Karpas-422 (cell line): ENCODE measurements at places on chromosomes 1 and 21.

- no peaks in the 10 kb centered on the region for H3K27me3 ChIP-seq
- H3K27ac ChIP-seq = no peak overlapping the region
- no peak for DNase-seq
- no peak overlapping the region for H3K4me3 ChIP-seq
- no peaks in the 10 kb centered on the region for H3K4me1 ChIP-seq
- no peaks in the 10 kb centered on the region for H3K36me3 ChIP-seq
Observed at GRCh38 chr1:204257446-204257845, 43.7 kb upstream of the GOLT1A start.

GRCh38 chr1:27832762-27833161, 2.2 kb downstream of the PPP1R8 start:
- peaks cover 36% of the 10 kb centered on the region; the same call in 1 of the 2 replicates for H3K36me3 ChIP-seq
- H3K4me3 ChIP-seq = peak overlapping the region; percentile 81
- no peak for DNase-seq
- H3K4me1 ChIP-seq = peaks cover 23% of the 10 kb centered on the region

DNA sequence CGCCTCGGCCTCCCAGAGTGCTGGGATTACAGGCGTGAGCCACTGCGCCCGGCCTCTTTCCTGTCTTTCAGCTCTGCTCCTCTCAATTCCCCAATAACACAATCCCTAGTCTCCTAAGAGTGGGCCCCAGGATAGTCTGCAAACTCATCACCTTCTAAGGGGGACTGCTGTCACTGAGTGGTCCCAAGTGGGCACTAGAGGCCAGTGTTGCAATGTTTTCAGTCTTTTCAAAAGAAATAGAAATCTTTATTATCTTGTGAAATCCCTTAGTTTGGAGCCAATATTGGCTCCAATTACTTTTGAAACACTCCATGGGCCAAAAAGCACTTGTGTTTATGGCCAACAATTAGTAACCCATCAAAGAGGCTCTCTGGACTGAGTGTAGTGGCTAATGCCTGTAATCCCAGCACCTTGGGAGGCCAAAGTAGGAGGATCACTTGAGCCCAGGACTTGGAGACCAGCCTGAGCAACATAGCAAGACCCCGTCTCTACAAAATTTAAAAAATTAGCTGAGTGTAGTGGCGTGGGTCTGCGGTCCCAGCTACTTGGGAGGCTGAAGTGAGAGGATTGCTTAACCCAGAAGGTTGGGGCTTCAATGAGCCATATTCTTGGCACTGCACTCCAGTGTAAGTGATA, 28.6 kb upstream of the ZNF697 start:
- peaks cover 20% of the 10 kb centered on the region for H3K4me1 ChIP-seq
- H3K27ac ChIP-seq = no peak overlapping the region
- H3K4me3 ChIP-seq = no peak overlapping the region

GRCh38 chr1:116314305-116314919, 58.6 kb upstream of the ATP1A1 start:
- no peak overlapping the region for H3K27ac ChIP-seq
- no peaks in the 10 kb centered on the region for H3K27me3 ChIP-seq
- H3K4me3 ChIP-seq = no peak overlapping the region
- DNase-seq = no peak

GRCh38 chr1:198253259-198253658, 96.5 kb downstream of the NEK7 start:
- no peaks in the 10 kb centered on the region for H3K36me3 ChIP-seq
- peaks cover 19% of the 10 kb centered on the region for H3K4me1 ChIP-seq
- no peak overlapping the region for H3K4me3 ChIP-seq
- DNase-seq = no peak

- no peaks in the 10 kb centered on the region for H3K27me3 ChIP-seq
- no peak for DNase-seq
- no peak overlapping the region for H3K27ac ChIP-seq
- H3K4me1 ChIP-seq = peaks cover 7% of the 10 kb centered on the region
Observed at GRCh38 chr1:226832613-226833012, 37.8 kb upstream of the PSEN2 start.

DNA sequence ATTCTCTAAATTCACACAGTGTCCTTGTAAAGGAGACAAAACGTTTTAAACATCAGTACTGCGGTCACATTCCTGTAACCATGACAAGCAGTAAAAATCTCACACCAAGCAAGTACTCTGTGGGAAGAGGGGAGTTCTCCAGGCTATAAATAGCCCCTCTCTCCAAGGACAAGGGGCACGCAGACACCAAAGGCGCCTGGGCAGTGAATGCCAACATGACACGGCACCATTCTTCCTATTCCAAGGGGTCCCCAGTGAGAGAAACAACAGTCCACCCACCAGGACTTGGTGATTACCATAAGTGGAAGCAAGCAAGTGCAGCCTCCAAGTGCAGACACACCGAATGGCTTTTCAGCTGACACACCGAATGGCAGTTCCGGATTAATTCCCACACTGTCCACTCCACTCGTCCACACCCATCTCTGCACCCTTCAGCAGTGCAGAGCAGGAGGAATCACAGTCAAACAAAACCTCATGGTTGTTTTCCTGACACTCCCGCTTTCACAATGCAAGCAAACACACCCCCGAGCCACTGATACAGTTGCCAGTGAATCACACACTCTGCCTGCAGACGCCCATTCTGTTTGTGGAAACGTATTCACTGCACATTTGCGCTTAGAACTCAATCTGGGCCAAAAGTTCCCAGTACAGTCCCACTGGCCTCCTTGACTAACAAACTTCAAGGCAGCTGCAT, 1.8 kb downstream of the PTTG1IP start:
- no peaks in the 10 kb centered on the region for H3K36me3 ChIP-seq
- DNase-seq = no peak
- H3K27ac ChIP-seq = no peak overlapping the region
- H3K4me1 ChIP-seq = peaks cover 47% of the 10 kb centered on the region
- H3K4me3 ChIP-seq = peak overlapping the region; percentile 93
- no peaks in the 10 kb centered on the region for H3K27me3 ChIP-seq

- no peak overlapping the region for H3K4me3 ChIP-seq
- DNase-seq = no peak
- no peaks in the 10 kb centered on the region for H3K27me3 ChIP-seq
- H3K4me1 ChIP-seq = no peaks in the 10 kb centered on the region
Observed at GRCh38 chr1:184272175-184272866, 114.5 kb upstream of the C1orf21 start.

- H3K27me3 ChIP-seq = no peaks in the 10 kb centered on the region
- no peak overlapping the region for H3K27ac ChIP-seq
- H3K4me1 ChIP-seq = no peaks in the 10 kb centered on the region
- H3K36me3 ChIP-seq = no peaks in the 10 kb centered on the region
- H3K4me3 ChIP-seq = no peak overlapping the region
- no peak for DNase-seq
Observed at GRCh38 chr21:38286739-38287471, 30.1 kb downstream of the KCNJ15 start.

GRCh38 chr1:24319962-24320361, 805 bp downstream of the GRHL3 start:
- H3K4me3 ChIP-seq = no peak overlapping the region
- no peak overlapping the region for H3K27ac ChIP-seq
- H3K27me3 ChIP-seq = 0 out of 2 replicates have a peak, but pooled peaks cover 6% of the 10 kb centered on the region
- DNase-seq = no peak
- no peaks in the 10 kb centered on the region for H3K36me3 ChIP-seq

- H3K4me3 ChIP-seq = no peak overlapping the region
- H3K27me3 ChIP-seq = no peaks in the 10 kb centered on the region; the same call in 1 of the 2 replicates
- no peaks in the 10 kb centered on the region for H3K36me3 ChIP-seq
- H3K27ac ChIP-seq = no peak overlapping the region
Observed at GRCh38 chr1:205325334-205325884, 3.9 kb upstream of the NUAK2 start.

- H3K36me3 ChIP-seq = peaks cover 12% of the 10 kb centered on the region; the same call in 1 of the 2 replicates
- no peaks in the 10 kb centered on the region for H3K27me3 ChIP-seq
- no peak for DNase-seq
- H3K4me3 ChIP-seq = no peak overlapping the region
Observed at GRCh38 chr1:63630666-63631065, 37.5 kb downstream of the PGM1 start.

GRCh38 chr1:183303901-183304300, 114.3 kb downstream of the NMNAT2 start:
- H3K27ac ChIP-seq = no peak overlapping the region
- no peak overlapping the region for H3K4me3 ChIP-seq
- H3K27me3 ChIP-seq = no peaks in the 10 kb centered on the region
- DNase-seq = no peak
- no peaks in the 10 kb centered on the region for H3K4me1 ChIP-seq

GRCh38 chr1:116474921-116475849, 95.6 kb downstream of the CD58 start:
- no peaks in the 10 kb centered on the region for H3K27me3 ChIP-seq
- H3K4me3 ChIP-seq = peak overlapping the region; percentile 57
- peak overlapping the region; percentile 97 for H3K27ac ChIP-seq

GRCh38 chr1:77413541-77414335, 131.9 kb downstream of the AK5 start:
- H3K36me3 ChIP-seq = no peaks in the 10 kb centered on the region
- H3K27ac ChIP-seq = peak overlapping the region; percentile 65
- DNase-seq = peak; percentile 85
- peaks cover 5% of the 10 kb centered on the region for H3K27me3 ChIP-seq

DNA sequence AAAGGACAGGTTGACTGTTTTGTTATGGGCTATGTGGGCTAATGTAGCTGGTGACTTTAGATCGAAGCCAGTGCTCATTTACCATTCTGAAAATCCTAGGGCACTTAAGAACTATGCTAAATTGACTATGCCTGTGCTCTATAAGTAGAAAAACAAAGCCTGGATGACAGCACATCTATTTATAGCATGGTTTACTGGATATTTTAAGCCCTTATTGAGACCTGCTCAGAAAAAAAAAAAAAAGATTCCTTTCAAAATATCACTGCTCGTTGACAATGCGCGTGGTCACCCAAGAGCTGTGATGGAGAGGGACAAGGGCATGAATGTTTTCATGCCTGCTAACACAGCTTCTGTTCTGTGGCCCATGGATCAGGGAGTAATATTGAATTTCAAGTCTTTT, 48.1 kb downstream of the CAMSAP2 start:
- H3K27ac ChIP-seq = no peak overlapping the region
- DNase-seq = no peak
- no peaks in the 10 kb centered on the region for H3K27me3 ChIP-seq
- peaks cover 85% of the 10 kb centered on the region for H3K36me3 ChIP-seq
- no peak overlapping the region for H3K4me3 ChIP-seq

DNA sequence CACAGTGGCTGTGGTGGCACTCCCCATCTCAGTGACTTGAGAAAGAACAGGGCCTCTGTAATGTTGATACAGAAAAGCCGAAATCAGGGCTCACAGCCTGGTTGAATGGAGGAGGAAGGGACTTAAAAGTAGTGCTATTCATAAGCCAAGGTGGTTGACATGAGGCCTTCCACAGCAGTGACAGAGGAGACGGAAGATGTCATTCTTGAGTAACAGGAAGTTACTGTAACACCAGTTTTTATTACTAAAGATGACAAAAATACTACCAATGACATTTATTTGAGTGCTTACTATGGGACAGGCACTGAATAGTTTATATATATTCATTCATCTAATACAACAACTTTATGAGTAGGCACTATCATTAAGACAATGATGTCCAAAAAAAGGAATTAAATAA, 52.8 kb upstream of the GNG12 start:
- H3K27ac ChIP-seq = no peak overlapping the region
- no peaks in the 10 kb centered on the region for H3K27me3 ChIP-seq
- no peak overlapping the region for H3K4me3 ChIP-seq
- H3K36me3 ChIP-seq = no peaks in the 10 kb centered on the region

GRCh38 chr1:60133000-60133673, 59.6 kb upstream of the C1orf87 start:
- DNase-seq = no peak
- H3K4me1 ChIP-seq = no peaks in the 10 kb centered on the region
- no peaks in the 10 kb centered on the region for H3K27me3 ChIP-seq

DNA sequence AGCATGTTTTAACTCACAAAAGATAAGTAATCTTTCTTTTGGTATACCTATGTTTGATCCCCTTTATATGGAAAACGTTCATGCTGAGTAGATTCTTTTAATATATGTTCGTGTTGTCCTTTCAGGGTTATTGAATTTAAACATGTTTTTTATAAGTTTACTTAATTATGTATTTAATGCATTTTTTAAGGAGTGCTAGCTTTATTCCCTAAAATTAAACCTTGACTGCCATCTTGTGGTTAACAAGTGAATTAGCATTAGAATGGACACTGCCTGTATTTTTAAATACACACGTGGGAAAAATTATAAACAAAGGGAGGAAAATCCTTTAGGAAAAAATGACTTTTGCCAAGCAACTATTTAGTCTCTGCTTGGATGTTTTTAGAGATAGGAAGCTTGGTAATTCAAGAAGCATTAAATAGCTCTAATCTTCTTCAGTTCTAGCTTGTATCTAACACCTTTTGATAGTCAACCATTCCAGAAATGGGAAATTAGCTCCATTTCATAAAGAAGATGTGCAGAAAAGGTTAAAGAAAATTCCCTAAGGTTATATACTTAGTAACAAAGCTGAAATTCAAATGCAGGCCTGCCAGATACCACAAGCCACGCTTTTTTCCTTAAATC, 43.0 kb downstream of the UBE2U start:
- H3K27me3 ChIP-seq = no peaks in the 10 kb centered on the region
- peaks cover 8% of the 10 kb centered on the region; the same call in 1 of the 2 replicates for H3K4me1 ChIP-seq
- DNase-seq = peak; percentile 71
- no peak overlapping the region for H3K27ac ChIP-seq

- no peaks in the 10 kb centered on the region for H3K36me3 ChIP-seq
- H3K27ac ChIP-seq = no peak overlapping the region
- H3K4me1 ChIP-seq = peaks cover 7% of the 10 kb centered on the region
- peak; percentile 54 for DNase-seq
- no peak overlapping the region for H3K4me3 ChIP-seq
Observed at GRCh38 chr1:42736152-42736551, 3.9 kb downstream of the CLDN19 start.

GRCh38 chr1:65068202-65069010, 79.6 kb upstream of the AK4 start:
- no peak overlapping the region for H3K27ac ChIP-seq
- no peaks in the 10 kb centered on the region for H3K27me3 ChIP-seq
- peaks cover 15% of the 10 kb centered on the region for H3K4me1 ChIP-seq
- H3K36me3 ChIP-seq = no peaks in the 10 kb centered on the region
- H3K4me3 ChIP-seq = peak overlapping the region; percentile 72

DNA sequence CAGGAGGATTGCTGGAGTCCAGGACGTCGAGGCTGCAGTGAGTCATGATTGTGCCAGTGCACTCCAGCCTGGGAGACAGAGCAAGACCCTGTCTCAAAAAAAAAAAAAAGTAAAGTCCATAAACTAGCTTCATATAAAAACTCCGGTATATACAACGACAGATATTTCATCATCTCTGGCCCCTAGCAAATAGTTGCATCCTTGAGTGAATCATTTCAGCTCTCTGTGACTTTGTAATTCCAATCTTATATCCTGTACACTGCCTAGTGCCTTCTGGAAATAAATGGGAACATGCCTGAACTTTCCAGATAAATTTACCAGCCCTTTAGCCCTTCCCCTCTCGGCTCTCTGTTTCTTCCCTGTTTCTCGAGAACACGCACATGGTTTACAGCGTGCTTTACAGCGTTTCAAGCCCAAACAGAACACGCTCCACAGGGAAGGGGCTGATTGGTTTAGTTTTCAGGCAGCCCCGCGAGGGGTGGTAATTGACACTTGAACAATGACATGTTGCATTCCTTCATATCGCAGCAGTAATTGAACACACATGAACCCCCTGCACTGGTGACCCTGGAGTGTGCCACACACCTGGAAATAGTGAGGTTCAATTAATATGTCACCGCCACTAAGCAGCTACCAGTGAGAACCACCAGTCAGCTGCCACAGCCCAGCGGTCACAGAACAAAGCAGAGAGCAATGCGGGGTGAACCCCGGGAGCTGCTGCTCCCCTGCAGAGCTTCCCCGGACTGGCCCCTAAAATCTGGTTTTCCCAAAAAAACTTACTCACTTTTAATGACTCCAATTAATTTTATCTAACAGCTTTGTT, 35.7 kb upstream of the SIM2 start:
- no peak overlapping the region for H3K4me3 ChIP-seq
- DNase-seq = no peak
- H3K27ac ChIP-seq = no peak overlapping the region
- no peaks in the 10 kb centered on the region for H3K4me1 ChIP-seq
- no peaks in the 10 kb centered on the region for H3K36me3 ChIP-seq
